ENCODE measurements at places on chromosomes 7 and 10. TPM values are rescaled to one million over a fixed set of nuclear protein-coding genes. Genes with fewer than 3 reads are reported as not detected.

The KCND2 gene
- total RNA-seq = under 0.01 TPM

The SPACDR gene
- 0.15 TPM for total RNA-seq

The EN2 gene
- total RNA-seq = 1.0 TPM

The SFTPA1 gene
- not detected for total RNA-seq

The PROSER2 gene
- total RNA-seq = 2.8 TPM

The ETV1 gene
- total RNA-seq = 29.1 TPM

All from melanocyte of skin (primary cell).